ENCODE measurements at places on chromosomes 12 and 14.

GRCh38 chr14:89443042-89443629 is 26.1 kb upstream of the FOXN3 start:
- peak; percentile 44 for DNase-seq

DNA sequence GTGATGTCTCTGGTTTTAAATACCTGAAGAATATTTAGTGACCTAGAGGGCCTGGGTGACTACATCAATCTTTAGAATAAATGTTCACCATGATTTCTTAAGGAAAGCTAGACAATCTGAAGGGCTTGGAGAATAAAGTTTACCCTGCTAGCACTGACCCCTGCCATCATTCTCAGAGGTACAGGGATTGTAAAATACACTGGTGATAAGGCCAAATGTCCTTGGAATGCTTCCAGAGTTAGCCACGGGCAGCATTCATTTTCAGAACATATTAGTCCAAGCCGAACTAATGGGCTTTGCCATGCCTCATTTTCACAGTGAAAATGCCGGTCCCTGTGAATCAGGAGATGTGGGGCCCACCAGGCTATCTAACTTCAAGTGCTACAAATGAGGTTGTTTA is 1381.7 kb upstream of the SEL1L start:
- DNase-seq: no peak

DNA sequence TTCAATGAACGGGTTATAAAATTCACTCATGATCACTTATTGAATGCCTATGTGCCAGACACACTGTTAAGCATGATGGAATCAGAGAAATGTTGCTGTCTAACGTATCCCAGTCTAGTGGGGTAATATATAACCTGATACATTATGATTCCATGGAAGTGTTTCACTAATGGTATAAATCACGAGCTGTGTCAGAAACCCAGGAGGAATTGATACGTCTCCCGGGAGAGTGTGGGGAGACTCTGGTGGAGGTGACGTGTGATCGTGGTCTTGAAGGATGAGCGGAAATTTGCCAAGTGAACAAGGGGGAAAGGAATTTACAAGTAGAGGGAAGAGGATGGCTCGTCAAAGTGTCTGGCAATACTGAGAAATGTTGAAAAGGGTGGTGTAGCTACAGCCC is 26.5 kb downstream of the MANSC1 start:
- no peak for DNase-seq

DNA sequence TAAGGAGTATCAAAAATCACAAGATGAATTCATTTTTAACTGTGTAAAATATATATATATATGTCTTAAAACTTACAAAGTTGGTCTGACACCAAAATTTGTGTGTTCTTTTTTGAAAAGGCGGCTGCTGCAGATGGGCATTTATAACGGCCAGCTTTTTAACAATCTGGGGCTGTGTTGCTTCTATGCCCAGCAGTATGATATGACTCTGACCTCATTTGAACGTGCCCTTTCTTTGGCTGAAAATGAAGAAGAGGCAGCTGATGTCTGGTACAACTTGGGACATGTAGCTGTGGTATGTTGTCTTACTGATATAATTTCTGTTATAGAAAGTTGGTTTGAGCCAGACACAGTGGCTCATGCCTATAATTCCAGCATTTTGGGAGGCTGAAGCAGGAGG is 47.0 kb downstream of the TTC8 start:
- DNase-seq: no peak

DNA sequence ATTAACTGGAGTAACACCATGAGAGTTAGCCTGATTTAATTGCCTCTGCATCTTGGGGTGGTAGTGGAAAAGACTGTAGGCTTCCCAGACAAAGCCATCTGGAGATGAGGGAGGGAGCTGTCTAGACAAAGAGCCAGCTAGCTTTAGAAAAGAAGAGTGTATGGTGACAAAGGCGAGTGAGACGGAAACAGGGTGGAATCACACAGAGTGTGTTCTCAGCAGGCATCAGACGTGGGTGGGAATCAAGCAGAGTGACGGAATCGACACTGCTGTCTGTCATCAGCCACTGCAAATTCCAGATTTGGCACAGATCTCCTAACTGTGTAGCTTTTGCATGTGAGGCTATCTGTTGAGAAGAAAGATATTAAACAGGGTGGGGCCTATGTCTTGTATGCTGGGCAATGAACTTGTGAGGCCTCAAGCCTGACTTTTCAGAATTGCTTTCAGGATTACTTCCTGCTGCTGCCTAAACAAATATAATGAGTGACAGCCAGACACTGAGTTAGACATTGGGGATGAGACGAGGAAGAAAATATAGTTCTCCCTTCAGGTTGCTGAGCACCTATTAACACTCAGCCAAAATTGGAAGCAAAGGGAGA is 236.5 kb upstream of the GRIP1 start:
- DNase-seq: no peak

GRCh38 chr14:92651758-92652406 is 96.5 kb downstream of the LGMN start:
- no peak for DNase-seq

DNA sequence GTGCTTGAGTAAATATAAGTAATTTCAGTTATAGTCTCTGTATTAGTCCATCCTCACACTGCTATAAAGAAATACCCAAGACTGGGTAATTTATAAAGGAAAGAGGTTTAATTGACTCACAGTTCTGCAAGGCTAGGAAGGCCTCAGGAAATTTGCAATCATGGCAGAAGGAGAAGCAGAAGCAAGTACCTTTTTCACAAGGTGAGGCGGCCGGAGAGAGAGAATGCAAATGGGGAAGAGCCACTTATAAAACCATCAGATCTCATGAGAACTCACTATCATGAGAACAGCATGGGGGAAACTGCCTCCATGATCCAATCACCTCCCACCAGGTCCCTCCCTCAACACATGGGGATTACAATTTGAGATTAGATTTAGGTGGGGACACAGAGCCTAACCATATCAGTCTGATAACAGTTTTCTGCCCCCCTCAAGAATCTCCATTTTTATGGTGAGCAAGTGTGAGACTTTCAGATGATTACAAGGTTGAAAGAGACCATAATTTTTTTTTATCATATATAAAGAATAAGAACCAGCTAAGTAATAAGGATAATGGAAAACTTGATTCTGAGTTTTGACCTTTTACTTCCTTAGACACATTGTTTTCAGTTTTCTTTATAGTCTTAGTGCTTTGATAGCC is 35.6 kb downstream of the LEMD3 start:
- DNase-seq: no peak

- DNase-seq: peak; percentile 93
These were observed 55.0 kb downstream of the PHETA1 start for GRCh38 chr12:111313833-111314259.

GRCh38 chr12:17456486-17456885 is 633.5 kb downstream of the RERGL start:
- DNase-seq: no peak

DNA sequence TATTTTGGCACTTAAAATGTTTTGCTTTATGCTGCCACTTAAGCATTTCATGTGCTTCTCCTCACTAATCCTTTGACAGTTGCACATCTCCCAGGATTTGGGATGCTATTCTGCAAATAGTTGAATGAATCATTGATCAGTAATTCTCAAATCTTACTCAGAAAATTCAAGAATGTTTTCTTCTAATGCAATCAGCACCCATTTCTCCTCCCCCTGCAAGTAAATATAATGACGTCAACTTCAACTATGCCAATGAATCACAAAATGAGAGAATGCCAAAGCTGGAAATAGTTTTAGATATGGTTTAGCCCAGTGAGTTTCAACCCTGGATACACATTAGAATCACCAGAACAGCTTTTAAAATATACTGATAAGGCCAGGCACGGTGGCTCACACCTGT is 2.1 kb upstream of the BLOC1S1 start:
- DNase-seq: peak; percentile 82

DNA sequence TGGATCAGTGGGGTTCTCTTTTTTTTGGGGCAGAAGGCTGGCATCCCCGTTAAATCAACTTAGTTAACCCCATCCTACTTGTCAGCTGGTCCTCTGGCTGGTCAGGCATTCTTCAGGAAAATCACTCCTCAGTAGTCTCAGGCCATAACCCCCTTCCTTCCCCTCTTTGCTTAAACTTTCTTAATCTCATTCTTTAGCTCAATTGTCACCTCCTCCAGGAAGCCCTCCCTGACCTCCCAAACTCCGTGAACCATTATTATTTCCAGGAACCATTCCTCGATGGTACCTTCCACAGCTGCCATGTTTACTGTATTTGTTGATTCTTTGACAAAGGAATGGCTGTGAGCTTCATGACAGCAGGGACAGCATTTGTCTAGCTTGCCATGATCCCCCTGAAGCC is 72.5 kb upstream of the FBXO21 start:
- DNase-seq: no peak

- no peak for DNase-seq
These were observed 193.5 kb downstream of the SLC2A13 start for GRCh38 chr12:39912211-39912980.

- DNase-seq: peak; percentile 84
These were observed 1181.2 kb downstream of the VRK1 start for GRCh38 chr14:97978341-97978740.

DNA sequence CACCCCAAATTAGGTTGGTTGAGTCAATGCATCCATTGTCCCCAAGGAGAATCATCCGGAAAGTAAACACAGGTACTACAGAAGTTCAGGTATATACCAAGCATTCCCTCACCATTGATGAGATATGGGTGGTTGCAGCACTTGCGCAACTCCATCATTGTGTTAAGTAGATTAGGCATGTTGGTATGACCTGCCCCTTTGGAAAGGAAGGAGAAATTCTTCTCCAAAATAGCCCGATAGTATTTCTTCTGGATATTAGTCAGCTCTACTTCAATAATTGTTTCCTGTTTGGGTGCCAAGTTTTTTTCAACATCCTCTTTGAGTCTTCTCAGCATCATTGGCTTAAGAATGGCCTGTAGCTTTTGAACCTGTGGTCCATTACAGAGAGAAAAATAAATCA is 21.3 kb upstream of the SUPT16H start:
- DNase-seq: no peak

GRCh38 chr12:41589878-41590277 is 401.8 kb downstream of the PDZRN4 start:
- DNase-seq: no peak

Data from GM03348 (cell line).